Stimulated activated CD8-positive, alpha-beta memory T cell treated with anti-CD3 and anti-CD28 coated beads, Interleukin-2, amount 100 ng/mL, for 1 hour (primary cell): ENCODE measurements at places on chromosomes 4 and X.

DNA sequence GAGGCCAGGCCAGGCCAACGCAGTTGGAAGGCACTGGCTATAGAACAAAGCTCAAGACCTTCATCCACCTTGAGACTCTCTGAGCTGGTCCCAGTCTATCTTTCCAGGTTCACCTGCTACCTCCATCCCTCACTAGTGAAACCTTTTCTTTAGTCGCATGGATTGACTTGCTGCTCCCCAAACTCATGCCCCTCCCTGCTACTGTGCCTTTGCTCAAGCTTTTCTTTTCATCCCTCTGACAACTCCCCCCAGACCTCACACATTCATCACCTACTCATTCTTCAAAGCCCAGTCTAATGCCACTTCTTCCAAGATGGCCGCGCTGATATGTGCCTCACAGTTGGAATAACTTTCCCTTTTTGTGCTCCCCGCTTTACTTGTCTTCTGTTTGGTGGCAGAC, 58.0 kb downstream of the CNGA2 start:
- no peak for DNase-seq

GRCh38 chr4:15436513-15436912, 8.7 kb downstream of the C1QTNF7 start:
- DNase-seq, result no peak

GRCh38 chr4:34845926-34846325, 1398.4 kb downstream of the ARAP2 start:
- DNase-seq, result no peak

- DNase-seq, result no peak
These were observed 35.5 kb upstream of the IQSEC2 start for GRCh38 chrX:53316860-53317237.

DNA sequence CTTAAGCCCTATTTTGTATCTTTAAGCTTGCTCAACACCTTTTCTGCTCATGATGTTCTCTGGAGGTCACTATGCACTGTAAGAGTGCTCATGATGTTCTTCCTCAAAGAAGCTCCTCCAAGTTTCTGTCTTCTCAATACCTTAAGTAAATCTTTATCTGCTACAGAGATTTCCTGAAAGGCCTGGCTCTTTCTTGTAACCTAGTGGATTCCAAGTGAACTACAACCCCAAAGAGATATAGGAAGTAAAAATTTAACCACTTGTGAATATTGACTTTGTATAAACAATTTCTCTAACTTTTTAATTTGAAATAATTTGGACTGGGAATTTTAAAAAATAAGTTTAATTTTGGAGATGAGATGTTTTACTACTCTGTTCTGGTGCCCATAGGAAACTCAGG, 39.3 kb upstream of the XK start:
- no peak for DNase-seq

DNA sequence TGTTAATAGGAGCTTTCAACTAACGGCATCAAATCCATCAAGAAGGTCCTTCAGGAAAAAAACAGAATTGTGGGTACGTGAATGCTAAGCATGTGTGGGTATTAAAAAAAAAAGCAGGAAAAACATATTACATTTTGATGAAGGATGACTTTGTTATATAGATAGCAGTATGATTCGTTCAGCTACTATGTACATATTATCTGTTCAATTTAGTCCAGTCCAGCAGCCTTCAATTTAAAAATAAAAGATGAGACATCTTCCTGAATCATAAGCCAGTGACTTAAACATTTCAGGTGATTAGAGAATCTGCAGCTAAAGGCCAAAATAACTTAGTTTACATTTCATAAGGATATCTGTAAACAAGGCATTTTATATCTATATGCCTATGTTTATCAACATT, 63.4 kb downstream of the LCORL start:
- DNase-seq, result no peak

GRCh38 chr4:54318904-54319303, 89.8 kb downstream of the PDGFRA start:
- DNase-seq, result no peak

GRCh38 chr4:23972187-23972586, 82.3 kb upstream of the PPARGC1A start:
- no peak for DNase-seq

- DNase-seq, result no peak
These were observed 9.9 kb downstream of the MMRN1 start for GRCh38 chr4:89904524-89904923.

DNA sequence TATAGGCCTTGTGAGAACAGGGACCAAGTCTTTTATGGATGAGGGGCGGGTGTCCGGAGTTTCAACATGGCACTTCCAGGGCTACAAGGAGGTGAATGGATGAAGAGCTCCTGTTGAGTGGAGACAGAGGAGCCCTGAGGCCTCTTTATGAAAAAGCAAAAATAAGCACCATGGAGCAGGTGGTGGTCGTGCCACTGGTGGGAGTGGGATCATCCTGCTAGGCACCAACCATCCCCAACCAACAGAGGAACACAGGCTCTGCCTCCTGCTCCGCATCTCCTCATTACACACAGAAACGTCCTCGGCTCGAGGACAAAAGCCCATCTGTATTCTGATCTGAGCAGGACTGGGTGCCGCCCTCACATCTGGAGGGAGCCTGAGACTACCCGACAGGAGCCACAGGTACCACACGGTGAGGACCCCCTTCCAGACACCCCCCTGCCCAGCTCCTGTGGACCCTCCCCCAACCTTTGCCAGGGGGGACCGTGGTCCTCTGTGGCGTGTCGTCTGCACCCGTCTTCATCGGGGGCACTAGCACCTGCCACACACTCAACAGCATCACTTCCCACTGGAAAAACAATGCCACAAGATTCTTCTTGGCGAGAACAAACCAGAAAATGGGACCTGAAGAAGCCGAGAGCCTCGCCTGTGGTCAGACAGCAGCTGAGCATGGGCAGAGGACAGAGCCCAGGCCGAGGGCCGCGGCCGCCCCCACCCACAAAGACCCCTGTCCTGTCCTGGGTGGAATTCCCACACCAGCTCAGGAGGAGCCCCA, 3.9 kb upstream of the PDE6B start:
- DNase-seq, result no peak
